ENCODE measurements at places on chromosomes 4 and X.

- no peak for DNase-seq
These were observed 341.4 kb upstream of the NOCT start for GRCh38 chr4:138674209-138674608.

GRCh38 chr4:121155893-121156292 is 8.2 kb downstream of the TNIP3 start:
- DNase-seq, result no peak

GRCh38 chr4:23680671-23681518 is 209.0 kb downstream of the PPARGC1A start:
- no peak for DNase-seq

DNA sequence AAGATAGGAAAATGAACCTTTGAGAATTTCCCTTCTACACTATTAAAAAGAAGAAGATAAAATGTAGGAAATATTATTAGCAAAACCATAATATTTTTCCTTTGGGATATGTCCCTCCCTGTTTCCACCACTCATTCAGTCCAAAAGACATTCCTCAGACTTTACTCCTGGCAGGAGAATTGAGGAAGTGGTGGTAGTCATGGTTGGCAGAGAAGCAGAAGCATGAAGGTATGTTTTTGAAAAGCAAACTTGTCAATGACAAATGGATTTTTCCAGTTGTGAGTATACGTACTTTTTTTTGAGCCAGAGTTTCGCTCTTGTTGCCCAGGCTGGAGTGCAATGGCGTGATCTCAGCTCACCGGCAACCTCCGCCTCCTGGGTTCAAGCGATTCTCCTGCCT is 13.7 kb downstream of the STAG2 start:
- no peak for DNase-seq

DNA sequence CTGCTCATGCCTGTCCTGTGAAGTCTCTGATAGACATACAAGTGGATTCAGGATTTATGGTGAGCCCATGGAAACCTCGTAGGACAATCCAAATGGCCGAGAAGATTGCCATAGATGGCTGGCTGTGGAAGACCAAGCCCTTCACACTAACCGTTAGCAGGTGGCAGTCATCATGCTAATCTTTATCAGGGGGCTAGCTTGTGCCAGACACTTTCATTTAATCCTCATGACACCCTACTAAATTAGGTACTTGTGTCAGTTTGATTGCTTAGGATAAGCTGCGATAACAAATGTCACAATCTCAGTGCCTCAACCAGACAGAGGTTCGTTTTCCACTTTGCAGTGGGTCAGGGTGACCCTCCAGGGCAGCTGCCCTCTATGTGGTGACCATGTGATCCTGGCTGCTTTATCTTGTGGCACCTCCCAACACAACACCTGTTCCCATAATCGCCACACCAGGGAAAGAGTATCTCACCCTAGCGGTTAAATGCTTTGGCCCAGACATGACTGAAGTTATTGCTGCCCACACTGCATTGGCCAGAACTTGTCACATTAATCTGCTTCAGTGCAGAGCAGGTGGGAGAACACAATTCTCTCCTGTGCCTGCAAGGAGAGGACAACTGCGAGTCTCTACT is 60.8 kb downstream of the REPS2 start:
- DNase-seq, result no peak

Data from activated CD4-positive, alpha-beta memory T cell treated with anti-CD3 and anti-CD28 coated beads for 36 hours (primary cell).